ENCODE measurements at places on chromosomes 4 and X. TPM values are rescaled to one million over a fixed set of nuclear protein-coding genes. Genes with fewer than 3 reads are reported as not detected.
A peak's percentile ranks its signal among the peaks of the same experiment; 100 is the strongest.

DNA sequence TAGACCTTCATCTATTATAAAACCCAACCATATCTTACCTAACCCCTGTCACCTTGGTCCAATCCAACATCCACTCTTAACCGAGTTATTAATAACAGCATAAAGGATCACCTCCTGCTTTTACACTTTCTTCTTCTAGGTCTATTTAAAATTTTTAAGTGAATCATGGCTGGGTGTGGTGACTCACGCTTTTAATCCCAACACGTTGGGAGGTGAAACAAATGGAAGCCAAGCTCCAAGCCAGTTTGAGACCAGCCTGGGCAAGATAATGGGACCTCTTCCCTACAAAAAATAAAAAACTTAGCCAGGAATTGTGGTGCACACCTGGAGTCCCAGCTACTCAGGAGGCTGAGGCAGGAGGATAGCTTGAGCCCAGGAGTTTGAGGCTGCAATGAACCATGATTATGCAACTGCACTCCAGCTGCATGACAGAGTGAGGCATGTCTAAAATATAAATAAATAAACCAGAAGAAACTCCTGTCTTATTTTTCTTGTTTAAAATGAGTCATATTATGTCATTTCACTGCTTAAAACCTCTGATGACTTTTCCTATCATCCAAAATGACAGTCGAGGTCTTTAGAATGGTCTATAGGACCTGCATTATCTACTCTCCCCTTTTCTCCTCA, 188.4 kb downstream of the GASK1B start:
- H3K36me3 ChIP-seq, result no peaks in the 10 kb centered on the region
- H3K27me3 ChIP-seq, result no peaks in the 10 kb centered on the region
- DNase-seq, result no peak
- no peak overlapping the region for H3K27ac ChIP-seq

TCEAL6 gene
- 0.24 TPM for total RNA-seq

- peaks cover 7% of the 10 kb centered on the region for H3K4me1 ChIP-seq
- no peaks in the 10 kb centered on the region for H3K27me3 ChIP-seq
- H3K4me3 ChIP-seq, result no peak overlapping the region
- no peaks in the 10 kb centered on the region for H3K36me3 ChIP-seq
- DNase-seq, result peak; percentile 26
- no peak overlapping the region for H3K27ac ChIP-seq
Observed at GRCh38 chr4:156568484-156568883, 403.1 kb downstream of the PDGFC start.

GLUD2 gene
- total RNA-seq, result 1.5 TPM

DNA sequence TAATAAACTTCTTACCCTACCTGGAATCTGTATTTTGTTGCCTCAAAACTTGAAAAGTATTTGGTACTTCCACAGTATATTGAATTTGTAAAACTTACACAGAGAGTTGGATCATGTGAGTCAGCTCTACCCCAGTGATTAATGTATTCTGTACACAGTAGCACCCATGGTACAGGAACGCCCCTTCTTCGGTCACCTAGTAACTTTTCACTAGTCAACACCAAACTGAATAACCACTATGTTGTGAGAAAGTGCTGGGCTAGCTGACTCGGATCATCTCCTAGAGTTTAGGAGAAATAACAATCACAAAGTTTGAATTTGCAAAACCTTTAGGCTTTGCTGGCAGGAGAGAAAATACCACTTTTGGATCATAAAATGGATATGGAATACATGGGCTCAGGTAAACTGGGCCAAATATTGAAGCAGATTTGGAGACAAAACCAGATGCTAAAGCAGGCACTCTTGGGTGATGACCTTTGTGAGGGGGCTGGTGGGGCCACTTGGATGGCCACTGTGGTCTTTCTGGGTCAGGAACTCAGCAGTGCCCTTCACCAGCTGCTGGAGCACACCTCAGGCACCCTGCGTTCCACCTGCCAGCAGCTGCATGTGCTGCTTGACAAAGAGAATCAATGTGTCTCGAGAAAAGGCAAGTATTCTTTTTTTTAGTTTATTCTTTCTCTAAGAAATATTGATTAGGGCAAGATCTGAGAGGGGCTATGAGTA, at the start of gene DTHD1:
TSS of gene DTHD1 (plus strand) at position 233 of the 723 bp plus-strand sequence. CDS start at position 376, 143 bp downstream.
- H3K36me3 ChIP-seq, result no peaks in the 10 kb centered on the region
- H3K4me3 ChIP-seq, result no peak within 1 kb of the TSS
- no peak for DNase-seq
- H3K4me1 ChIP-seq, result no peaks in the 10 kb centered on the region

DNA sequence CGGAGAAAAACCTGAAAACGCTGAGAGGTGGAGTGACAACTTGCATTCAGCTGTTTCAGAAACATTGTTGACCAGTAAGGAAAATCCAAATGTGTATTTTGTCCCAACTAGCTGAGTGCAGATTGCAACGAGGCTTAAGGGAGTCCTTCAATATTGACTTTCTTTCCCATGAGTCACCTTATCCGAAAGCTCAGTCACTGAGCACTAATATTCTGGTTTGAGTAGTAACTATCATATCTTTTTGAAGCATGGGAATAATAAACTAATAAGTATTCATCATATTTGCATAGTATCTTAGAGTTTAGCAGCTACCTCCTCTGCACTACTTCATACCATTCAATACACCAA, 604.3 kb downstream of the PACRGL start:
- peaks cover 18% of the 10 kb centered on the region for H3K4me1 ChIP-seq
- DNase-seq, result no peak
- H3K36me3 ChIP-seq, result no peaks in the 10 kb centered on the region
- H3K27me3 ChIP-seq, result no peaks in the 10 kb centered on the region

- H3K27me3 ChIP-seq, result peaks cover 19% of the 10 kb centered on the region
- no peaks in the 10 kb centered on the region for H3K36me3 ChIP-seq
- peaks cover 27% of the 10 kb centered on the region for H3K4me1 ChIP-seq
- H3K27ac ChIP-seq, result no peak overlapping the region
- peak overlapping the region; percentile 70 for H3K4me3 ChIP-seq
Observed at GRCh38 chr4:78937837-78938236, 1.4 kb downstream of the PAQR3 start.

DNA sequence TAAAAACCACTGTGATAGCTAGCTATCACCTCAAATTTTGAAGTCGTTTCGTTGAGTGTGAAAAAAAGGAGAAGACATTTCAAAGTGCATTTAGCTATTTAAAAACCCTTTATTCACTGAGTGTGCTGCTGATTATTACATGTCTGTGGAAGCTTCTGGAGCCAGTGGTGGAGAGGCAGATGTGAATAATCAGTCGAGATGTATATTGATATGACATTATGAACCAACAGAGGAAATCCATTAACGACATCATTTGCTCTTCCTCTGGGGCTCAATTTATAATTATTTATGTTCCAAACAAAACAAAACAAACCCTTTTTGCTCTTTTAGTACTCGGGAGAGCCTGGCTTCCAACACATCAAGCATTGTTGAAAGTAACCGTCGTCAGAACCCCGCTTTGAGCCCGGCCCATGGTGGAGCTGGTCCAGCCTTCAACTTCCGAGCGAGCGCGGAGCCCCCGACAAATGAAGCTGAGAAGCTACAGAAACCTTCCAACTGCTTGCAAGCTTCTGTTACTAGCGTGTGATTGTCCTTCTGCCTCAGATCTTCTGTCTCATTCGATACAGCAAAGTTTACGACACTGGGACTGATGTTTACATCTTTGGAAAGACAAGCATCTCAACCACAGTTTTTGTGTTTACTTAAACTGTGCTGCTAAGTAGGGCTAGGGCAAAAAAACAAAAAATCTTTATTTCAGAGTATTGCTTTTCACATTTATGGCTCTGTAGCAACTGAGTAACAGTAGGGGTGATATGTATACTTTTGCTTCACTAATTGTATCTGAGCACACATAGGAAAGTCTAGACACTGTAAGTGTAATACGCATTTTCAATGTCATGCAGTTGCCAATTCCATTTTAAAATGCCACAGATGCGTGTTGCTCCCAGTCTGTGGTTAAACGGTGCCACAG, 111.9 kb downstream of the STOX2 start:
- H3K4me3 ChIP-seq, result no peak overlapping the region
- no peaks in the 10 kb centered on the region for H3K27me3 ChIP-seq
- no peak for DNase-seq

- H3K27ac ChIP-seq, result 0 out of 2 replicates have a peak within 1 kb of the TSS, but pooled peaks have one; percentile 80
- peak; percentile 89 for DNase-seq
- H3K27me3 ChIP-seq, result no peaks in the 10 kb centered on the region
- no peaks in the 10 kb centered on the region for H3K36me3 ChIP-seq
Observed at GRCh38 chrX:152897222-152898131, at the start of gene ZNF185. Gene ZNF185 (plus strand): TSS chrX:152898067. CDS start chrX:152914490, 16,423 bp downstream.

DNA sequence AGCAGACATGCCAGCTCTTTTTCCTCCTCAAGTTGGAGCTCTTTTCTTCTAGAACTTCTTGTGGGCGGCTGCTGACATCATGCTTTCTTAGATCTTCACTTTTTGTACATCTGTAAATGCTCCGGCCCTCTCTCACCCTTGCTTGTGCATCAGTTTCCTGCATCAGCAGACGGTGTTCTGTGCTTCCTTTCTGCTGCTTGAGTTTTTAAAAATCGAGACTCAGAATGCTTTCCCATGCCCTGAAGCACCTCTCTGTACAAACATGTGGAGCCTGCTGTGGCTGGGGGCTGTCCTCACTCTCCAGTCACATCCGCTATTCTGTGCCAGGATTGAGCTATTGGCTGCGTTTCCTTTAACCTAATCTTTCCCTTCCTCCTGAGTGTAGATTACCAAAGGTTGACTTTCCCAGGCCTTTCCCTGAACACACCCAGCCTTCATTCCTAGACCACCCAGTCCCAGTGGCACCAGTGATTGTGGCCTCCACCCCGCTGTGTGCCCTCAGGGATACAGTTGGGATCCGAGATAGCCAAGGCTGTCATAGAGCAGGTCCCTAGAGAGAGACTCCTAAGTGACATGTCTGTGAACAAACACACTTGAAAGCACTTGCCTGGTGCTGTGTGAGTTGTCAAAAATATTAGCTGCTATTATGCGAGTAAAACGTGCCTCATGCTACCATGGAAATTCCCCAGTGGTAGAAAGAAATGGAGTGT, 41.9 kb downstream of the TNIP2 start:
- H3K27me3 ChIP-seq, result no peaks in the 10 kb centered on the region
- no peak overlapping the region for H3K4me3 ChIP-seq
- peak overlapping the region; percentile 55 for H3K27ac ChIP-seq
- H3K36me3 ChIP-seq, result peaks cover 5% of the 10 kb centered on the region
- no peak for DNase-seq

- H3K36me3 ChIP-seq, result no peaks in the 10 kb centered on the region
- no peak overlapping the region for H3K4me3 ChIP-seq
- DNase-seq, result no peak
- H3K27ac ChIP-seq, result no peak overlapping the region
- H3K27me3 ChIP-seq, result no peaks in the 10 kb centered on the region
- no peaks in the 10 kb centered on the region for H3K4me1 ChIP-seq
Observed at GRCh38 chr4:146004730-146005129, 66.1 kb upstream of the ZNF827 start.

DNA sequence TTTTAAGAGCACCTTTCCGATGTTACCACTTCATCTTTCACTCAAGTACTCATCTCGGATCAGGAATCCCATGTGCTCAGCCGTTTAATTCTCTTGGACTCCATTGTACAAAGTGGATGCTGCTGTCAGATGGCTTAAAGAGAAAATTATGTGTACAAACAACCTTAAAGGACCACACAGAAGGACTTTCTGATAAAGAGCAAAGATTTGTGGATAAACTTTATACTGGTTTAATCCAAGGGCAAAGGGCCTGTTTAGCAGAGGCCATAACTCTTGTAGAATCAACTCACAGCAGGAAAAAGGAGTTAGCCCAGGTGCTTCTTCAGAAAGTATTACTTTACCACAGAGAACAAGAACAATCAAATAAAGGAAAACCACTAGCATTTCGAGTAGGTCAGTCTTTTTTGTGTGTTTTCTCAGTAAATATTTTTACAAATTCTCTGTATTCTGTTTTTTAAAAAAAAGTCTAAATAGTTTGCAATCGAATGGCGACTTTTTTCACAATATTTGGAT, 20.1 kb downstream of the MMAA start:
- no peak overlapping the region for H3K4me3 ChIP-seq
- H3K27me3 ChIP-seq, result no peaks in the 10 kb centered on the region
- H3K4me1 ChIP-seq, result peaks cover 33% of the 10 kb centered on the region
- H3K27ac ChIP-seq, result no peak overlapping the region

OTC gene
- not detected for total RNA-seq

DNA sequence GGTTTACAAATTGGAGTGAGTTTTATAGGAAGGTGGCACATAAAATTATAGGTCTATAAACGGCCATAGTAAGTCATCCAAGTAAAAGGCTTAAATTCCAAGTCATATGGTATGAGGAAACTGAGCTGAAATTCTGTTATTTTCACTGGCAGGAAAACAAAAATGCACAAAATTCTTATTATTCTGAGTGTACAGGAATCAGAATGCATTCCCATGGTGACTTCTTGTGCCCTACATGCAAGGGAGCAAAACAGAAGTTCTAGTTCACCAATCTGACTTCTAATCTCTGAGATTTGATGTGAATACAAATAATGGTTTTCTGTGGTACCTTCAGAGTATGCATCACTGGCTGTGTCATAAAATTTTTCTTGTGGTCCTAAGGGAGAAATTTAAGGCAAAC, 102.9 kb downstream of the CLCN4 start:
- DNase-seq, result no peak
- H3K4me3 ChIP-seq, result no peak overlapping the region
- H3K4me1 ChIP-seq, result no peaks in the 10 kb centered on the region
- no peaks in the 10 kb centered on the region for H3K27me3 ChIP-seq
- no peaks in the 10 kb centered on the region for H3K36me3 ChIP-seq

Data from GM23338 (cell line).